NAMALWA (cell line): ENCODE measurements at places on chromosomes 1 and 21.

GRCh38 chr21:37172646-37173045, 94.5 kb downstream of the VPS26C start:
- DNase-seq: no peak

DNA sequence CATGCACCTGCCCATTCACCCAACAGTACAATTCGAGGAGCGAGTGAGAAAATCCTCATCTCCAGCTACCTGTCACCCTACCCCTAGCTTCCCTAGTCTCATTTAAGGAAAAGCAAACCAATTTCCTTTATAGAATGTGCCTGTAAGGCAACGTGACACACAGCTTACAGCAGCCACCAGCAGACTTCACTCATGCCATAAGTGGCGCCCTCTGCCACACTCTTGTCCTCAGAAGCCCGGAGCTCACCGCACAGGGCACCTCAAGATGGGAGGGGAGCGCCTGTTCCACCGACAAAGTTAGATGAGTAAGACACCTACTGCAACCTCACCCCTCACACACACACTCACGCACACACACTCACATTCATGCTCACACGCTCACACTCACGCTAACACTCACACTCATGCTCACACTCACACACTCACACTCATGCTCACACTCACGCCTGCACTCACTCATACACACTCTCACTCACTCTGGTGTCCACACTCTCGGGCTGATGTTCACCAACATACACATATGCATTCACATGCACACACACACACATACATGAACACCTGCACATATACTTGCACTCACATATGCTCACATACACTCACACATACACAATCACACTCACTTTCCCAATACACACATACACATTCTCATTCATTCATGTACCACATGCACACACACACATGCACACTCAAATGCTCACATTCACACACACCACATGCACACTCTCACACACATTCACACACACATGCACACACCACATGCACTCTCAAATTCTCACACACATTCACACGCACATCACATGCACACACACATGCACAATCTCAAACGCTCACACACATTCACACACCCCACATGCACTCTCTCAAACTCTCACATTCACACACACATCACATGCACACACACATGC, 170.7 kb downstream of the PSMG1 start:
- DNase-seq: no peak

DNA sequence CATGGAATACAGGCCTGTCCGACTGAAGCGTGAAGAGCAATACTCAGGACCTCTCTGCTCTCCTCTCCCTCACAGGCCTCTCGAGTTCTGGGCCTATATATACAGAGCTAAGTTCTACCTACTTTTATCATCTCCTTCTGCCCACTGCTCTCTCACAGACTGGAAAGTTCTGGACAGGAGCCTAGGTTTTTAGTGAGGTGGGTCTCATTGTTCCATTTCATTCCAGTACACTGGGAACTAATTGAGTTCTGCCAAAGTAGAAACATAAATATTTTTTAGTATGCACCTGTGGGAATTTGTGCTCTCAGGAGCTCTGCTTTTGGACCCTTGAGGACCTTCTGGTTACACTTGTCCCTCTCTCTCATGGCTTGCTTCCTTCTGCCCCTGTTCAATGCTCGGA, at the start of gene TEDDM1:
TSS of gene TEDDM1 (minus strand) at position 101 of the 400 bp plus-strand sequence. CDS start 182 bp downstream, outside the sequence.
- no peak for DNase-seq

DNA sequence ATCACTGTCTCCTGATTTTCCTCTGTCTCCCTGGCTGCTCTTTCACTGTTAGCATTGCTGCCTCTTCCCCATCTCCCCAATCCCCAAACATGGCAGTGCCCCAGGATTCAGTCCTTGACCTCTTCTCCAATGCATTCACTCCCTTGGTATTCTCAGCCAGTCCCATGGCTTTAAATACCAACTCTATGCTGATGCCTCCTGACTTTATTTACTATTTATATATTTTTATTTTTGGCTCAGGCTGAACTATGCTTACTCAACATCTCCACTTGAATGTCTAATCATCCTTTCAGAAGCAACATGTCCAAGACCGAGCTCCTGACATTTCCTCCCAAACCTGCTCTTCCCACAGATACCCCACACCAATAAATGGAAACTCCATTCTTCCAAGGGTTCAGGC, 26.3 kb downstream of the NMNAT2 start:
- DNase-seq: no peak

DNA sequence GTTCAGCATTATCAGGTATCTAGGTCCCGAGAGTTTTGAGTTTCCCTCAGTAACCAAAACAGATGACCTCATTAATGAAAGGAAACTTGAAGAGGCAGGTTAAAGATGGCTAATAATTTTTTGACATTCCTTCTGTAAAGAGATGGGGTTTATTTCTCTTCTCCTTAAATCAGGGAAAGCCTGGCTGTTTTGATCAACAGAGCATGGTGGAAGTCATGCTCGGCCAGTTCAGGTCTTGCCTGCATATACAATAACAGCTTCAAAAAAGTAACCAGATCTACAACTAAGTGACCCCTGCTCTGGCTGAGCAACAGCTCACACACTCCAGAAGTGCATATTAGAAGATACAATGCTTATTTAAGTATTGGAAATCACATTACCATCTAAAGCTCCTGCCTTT, 36.6 kb upstream of the POU2F1 start:
- DNase-seq: no peak

DNA sequence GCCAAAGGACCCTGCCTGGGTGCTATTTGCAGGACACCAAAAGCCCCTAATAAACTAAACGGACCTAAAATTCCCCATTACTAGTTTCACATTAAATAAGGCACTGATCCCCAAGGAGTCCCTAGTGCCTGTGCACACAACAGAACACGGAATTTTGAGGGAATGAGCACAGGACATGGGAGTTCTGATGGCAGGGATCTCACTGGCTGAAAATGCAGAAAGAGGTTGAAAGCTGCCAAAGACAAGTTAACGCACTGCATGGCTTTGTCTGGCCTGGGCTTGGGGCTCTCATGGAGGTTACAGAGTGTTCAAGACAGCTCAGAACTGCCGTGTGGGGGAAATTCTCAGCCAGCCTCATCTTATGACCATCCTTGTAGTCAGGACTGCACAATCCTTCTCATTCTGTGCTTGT, 15.6 kb upstream of the ATP1B1 start:
- no peak for DNase-seq

DNA sequence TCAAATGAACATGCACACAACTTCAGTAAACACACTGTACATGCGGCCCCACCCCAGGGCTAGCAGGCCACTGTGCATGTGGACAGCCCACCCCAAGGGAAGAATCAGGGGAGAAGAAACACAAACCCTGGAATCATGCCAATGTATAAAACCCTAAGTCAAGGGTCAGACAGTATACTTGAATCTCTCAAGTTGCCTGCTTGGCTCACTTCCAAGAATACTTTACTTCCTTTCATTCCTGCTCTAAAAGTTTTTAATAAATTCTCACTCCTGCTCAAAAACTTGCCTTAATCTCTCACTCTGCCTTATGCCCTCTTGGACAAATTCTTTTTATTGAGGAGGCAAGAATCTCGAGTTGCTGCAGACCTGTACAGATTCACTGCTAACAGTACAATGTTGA, 231.2 kb upstream of the CACYBP start:
- DNase-seq: peak; percentile 31

- DNase-seq: no peak
Observed at GRCh38 chr1:236692742-236693141, 6.4 kb downstream of the ACTN2 start.

DNA sequence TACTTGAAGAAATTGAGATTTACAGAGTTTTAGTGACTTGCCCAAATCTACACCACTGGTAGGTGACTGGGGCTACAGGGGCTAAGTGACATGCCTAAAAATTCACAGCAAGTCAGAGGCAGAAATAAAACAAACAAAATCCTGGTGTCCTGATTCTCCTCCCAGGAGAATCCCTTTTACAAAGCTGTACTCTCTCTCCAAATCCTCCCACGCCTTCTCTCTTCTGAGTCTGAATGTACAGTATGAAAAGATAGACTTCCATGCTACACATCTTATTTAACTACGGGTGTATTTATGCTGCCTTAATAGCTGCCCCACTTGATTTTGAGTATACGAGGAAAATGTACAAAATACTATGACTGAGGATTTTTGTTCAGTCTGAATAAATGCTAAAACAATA, 65.4 kb downstream of the SGIP1 start:
- DNase-seq: no peak

- DNase-seq: no peak
Observed at GRCh38 chr21:32260130-32260529, 18.7 kb downstream of the MIS18A start.

GRCh38 chr1:36135330-36135667, 10.3 kb upstream of the COL8A2 start:
- DNase-seq: no peak

GRCh38 chr1:165445388-165445787, 462 bp upstream of the RXRG start:
- no peak for DNase-seq

DNA sequence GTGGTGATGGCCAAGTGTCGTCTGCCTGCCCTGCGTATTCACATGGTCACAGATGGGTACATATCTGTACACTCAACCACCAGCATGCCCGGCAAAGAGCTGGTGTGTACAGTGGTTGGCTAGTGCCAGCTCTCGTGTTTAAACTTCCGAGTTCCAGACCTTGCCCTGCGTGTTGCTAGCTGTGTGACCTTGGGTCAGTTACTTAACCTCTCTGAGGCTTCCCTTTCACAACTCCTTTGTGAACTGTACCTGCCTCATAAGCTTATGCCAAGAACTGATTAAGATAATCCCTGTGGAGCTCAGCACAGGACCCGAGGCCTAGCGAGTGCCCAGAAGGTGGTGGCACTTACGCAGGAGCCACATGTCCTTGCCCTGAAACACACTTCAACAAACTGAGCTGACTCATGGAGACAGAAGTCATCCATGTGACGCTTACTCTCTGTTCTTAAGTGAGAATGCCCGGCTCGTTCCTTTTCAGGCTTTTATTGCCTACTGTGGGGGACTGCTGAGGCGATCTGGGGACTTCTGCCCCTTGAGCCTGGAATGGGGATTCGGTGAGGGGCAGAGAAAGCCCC, 55.4 kb downstream of the ALPL start:
- DNase-seq: no peak

- DNase-seq: no peak
Observed at GRCh38 chr21:39453571-39454179, 1.9 kb downstream of the SH3BGR start.

GRCh38 chr1:4327142-4327541, 327.3 kb upstream of the AJAP1 start:
- no peak for DNase-seq

- DNase-seq: no peak
Observed at GRCh38 chr1:28416509-28417194, 47.1 kb downstream of the PHACTR4 start.

GRCh38 chr1:111320066-111320879, 29.6 kb downstream of the CHIA start:
- no peak for DNase-seq

DNA sequence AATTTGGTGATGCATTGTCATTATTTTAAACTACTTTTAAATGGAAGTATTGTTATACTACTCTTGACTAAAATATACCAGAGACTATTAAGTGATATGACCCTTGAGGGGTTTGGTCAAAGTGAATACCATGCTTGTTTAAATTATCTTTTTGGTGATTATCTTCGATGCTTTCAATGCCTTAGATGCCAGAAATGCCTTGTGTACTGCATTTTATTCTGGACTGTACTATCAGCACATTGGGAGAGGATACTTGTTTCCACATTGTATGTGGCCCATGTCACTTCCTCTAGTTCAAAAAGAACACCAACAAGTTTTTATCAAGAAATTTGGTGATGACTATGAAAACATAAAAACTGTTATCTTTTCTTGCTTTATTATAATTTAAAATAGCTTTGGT, 16.3 kb downstream of the MAP3K7CL start:
- no peak for DNase-seq

DNA sequence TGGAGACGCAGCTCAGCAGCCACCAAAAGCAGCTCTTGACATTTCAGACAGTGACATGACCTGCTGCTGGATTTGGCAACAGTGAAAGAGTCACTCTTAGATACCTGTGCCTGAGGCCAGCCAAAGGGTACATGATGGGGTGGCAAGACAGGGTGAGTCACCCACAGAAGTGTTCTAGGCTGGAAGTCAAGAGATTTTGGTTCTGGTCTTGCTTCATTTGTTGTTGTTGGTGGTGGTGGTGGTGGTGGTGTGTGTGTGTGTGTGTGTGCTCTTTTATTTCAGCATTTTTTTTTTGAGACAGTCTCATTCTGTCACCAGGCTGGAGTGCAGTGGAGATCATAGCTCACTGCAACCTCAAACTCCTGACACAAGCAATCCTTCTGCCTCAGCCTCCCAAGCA, 25.8 kb downstream of the SHISAL2A start:
- no peak for DNase-seq

DNA sequence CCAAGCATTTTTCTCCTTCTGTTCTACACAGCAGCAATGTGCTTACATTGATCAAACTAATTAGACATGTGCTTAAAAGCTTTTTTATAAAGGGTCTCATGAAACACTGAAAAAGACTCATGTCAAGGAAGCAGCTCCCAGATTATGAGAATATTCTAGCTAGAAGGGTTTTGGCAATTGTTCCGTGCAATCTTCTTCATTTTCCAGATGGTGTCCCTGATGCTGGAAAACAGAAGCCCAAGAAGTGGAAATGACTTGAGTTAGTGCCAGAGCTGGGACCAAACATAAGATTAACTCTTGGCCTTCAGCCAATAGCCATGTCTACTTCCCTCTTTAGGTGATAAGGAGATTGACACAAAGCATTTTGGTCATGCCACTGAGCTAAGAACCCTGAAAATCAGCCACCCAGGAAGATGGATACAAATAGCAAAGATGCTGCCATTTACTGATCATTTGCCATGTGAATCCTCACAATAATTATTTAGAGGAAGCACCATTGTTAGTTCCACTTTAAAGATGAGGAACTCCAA, 110.8 kb downstream of the MATN1 start:
- no peak for DNase-seq

- DNase-seq: no peak
Observed at GRCh38 chr1:211741116-211741515, 65.7 kb upstream of the NEK2 start.

GRCh38 chr1:27343639-27344025, 1.8 kb downstream of the SYTL1 start:
- DNase-seq: no peak

GRCh38 chr1:205630651-205631009, 1.2 kb downstream of the ELK4 start:
- DNase-seq: no peak

- DNase-seq: no peak
Observed at GRCh38 chr1:168372861-168373371, 92.2 kb downstream of the TBX19 start.

GRCh38 chr1:4595341-4596225, 58.8 kb upstream of the AJAP1 start:
- DNase-seq: no peak

DNA sequence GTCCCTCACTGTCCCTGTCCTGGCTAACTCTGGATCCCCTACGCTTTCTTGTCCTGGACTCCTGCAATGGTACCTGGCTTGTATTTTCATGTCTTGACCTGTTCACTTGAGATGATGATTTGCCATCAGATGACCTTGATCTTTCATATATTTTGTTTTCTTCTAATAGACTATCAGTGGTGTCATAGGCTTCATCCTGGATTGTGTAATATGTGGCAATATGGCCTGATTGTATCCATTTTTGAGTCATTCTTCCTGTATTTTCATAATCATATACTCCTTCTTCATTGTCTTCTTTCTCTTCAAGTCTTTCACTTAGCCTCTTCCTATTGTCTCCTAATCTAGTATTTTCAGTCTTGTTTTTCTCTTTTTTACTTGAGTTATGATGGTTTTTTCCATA, 11.1 kb downstream of the FLG start:
- no peak for DNase-seq
